ENCODE measurements at places on chromosomes 11 and 22.

GRCh38 chr11:105227363-105227762, 87.8 kb upstream of the CARD18 start:
- no peak for DNase-seq

GRCh38 chr11:48880021-48880441, 103.7 kb downstream of the TRIM51G start:
- no peak for DNase-seq

DNA sequence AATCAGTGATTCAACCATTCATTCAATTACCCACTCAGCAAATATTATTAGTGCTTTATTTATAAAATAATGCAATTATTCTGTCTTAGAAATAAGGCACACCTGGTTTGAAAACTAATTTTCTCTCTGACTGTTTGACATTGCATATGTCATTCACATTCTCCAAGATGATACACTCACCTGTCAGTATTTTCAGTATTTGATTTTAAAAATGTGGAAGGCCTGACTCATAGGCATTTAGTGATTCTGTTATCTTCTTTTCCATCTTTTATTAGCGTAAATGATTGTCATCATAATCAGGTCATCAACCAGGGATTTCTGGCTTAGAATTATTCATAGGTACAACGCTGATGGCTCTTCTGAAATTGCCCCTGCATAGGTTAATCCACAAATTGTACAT, 480.9 kb downstream of the CNTN5 start:
- DNase-seq, result no peak

- no peak for DNase-seq
Observed at GRCh38 chr22:47848184-47848920, 1085.9 kb downstream of the TBC1D22A start.

GRCh38 chr11:73198677-73199076, 19.4 kb upstream of the P2RY2 start:
- DNase-seq, result no peak

DNA sequence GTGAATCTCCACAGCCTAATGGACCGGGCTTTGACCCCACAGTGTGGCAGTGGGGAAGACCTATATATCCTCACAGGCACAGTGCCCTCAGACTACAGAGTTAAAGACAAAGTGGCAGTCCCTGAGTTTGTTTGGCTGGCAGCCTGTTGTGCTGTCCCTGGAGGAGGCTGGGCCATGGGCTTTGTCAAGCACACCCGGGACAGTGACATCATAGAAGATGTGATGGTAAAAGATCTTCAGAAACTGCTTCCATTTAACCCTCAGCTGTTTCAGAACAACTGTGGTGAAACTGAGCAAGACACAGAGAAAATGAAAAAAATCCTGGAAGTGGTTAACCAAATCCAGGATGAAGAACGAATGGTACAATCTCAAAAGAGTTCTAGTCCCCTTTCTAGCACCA, 39.0 kb downstream of the ENDOD1 start:
- no peak for DNase-seq

DNA sequence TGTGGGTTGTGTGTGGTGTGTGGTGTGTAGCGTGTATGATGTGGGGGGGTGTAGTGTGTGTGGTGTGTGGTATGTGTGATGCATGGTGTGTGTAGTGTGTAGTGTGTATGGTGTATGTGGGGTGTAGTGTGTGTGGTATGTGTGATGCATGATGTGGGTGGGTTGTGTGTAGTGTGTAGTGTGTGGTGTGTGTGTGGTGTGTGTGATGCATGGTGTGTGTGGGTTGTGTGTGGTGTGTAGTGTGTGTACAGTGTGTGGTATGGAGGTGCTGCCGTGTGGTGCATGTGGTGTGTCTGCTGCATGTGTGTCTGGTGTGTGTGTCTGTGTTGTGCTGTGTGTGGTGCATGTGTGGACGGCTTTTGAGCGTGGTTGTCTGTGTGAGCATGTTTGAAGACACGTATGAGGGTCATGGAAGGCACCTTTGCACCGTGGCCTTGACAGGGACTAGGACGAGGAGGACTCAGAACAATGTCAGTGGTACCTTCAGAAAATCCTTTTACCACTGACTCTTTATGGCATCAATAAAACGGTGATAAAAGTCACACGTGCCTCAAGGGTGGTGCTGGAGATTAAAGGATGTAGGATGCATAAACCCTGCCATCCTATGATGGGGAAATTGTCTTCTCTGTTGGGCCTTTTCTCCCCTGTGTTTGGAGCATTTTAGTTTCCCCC, 328.7 kb upstream of the B3GAT1 start:
- DNase-seq, result no peak

- DNase-seq, result no peak
Observed at GRCh38 chr11:19715373-19715772, 2.7 kb downstream of the NAV2 start.

GRCh38 chr11:76523786-76524436, 79.1 kb downstream of the EMSY start:
- no peak for DNase-seq

GRCh38 chr11:27248576-27249509, 114.2 kb downstream of the CCDC34 start:
- DNase-seq, result no peak

DNA sequence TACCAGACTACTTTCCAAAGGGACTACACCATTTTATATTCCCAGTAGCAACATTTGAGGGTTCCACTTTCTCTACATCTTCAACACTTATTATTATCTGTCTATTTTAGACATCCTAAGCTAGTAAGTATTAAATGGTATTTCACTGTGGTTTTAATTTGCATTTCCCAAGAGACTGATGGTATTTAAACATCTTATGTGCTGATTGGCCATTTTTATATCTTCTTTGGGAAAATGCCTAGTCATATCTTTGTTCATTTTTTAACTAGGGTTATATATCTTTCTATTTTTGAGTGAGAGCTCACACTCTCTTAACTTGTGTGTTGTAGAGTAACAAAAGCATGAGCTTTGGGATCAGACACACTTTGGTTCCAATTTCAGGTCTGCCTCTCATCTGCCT, 73.7 kb downstream of the PRCP start:
- DNase-seq, result no peak

DNA sequence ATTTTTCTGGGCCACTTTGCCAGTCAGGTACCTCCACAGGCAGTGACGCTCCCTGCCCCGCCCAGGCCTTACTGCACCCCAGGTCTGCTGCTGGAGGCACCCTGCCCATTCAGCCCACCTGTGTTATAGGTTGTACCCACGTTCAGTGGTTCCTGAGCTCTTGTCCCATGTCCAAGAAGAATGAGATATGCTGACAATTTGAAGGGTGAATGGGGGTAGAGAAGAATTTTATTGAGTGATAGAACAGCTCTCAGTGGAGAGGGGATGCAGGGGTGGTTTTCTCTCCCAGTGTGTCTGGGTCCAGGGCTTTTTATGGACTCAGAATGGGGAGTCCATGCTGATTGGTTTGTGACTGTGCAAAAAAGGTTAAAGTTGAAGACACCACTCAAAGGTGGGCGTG, 149.7 kb downstream of the LDLRAD3 start:
- DNase-seq, result no peak

- no peak for DNase-seq
Observed at GRCh38 chr22:29071261-29072045, 1.4 kb upstream of the KREMEN1 start.

GRCh38 chr11:11349106-11349825, 3.8 kb downstream of the CSNK2A3 start:
- DNase-seq, result no peak

- DNase-seq, result no peak
Observed at GRCh38 chr22:23970816-23971486, 3.3 kb downstream of the DDT start.

- no peak for DNase-seq
Observed at GRCh38 chr11:128525411-128526243, 61.7 kb downstream of the ETS1 start.

GRCh38 chr11:36035999-36036398, 92.1 kb downstream of the LDLRAD3 start:
- DNase-seq, result no peak

DNA sequence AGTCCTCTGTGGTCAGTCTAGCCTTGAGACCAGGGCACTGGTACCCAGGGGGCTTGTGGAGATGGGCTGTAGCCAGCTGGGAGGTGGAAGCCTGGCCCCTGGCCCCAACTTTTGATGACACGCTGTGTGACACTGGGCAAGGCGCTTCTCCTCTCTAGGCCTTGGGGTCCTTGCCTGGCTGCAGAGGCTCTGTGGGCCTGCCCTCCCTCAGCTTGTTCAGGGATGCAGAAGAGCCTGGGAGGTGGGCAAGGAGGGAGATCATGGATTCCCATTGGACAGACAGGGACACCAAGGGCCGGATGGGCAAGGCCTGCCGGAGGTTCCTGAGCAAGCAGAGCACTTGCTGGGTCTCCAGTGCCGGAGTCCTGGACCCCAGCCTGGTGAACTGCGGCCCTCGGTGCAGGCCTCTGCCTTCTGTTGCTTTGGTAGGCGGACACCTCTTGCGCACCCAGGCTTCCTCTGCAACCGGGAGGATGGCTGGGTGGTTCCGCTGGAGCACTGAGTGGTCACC, 1.3 kb upstream of the PPP2R5B start:
- DNase-seq, result no peak

DNA sequence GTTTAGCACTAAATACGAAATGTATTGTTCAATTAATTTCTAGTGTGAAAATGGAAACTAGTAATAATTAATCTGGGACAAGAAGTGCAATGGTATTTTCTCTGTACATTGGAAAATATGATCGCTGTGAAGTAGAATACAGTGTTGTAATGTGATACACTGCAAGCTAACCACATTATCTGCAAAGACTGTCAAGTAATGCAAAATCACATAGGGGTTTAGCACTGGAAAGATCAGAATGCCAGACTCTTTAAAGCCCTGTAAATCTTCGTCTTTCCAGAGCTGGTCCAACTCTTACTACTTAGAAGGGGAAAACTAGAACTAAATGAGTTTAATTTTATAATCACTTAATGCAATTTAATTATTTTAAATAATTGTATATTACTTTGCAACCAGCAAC, 544.5 kb upstream of the ANO3 start:
- no peak for DNase-seq

- DNase-seq, result no peak
Observed at GRCh38 chr22:45302751-45303150, 7.0 kb upstream of the FAM118A start.

- no peak for DNase-seq
Observed at GRCh38 chr11:97905101-97905500, 1115.6 kb upstream of the CNTN5 start.

GRCh38 chr11:12273618-12273995, 103.8 kb upstream of the PARVA start:
- no peak for DNase-seq

Measured in CD8-positive, alpha-beta memory T cell (primary cell).